ENCODE measurements at places on chromosomes 7 and 10. TPM values are rescaled to one million over a fixed set of nuclear protein-coding genes. Genes with fewer than 3 reads are reported as not detected.

The TMEM184A gene
- total RNA-seq, result not detected

The LRRC17 gene
- total RNA-seq, result 0.17 TPM

The SPRN gene
- not detected for total RNA-seq

The NEBL gene
- total RNA-seq, result not detected

The NEUROD6 gene
- total RNA-seq, result not detected

The NUDT13 gene
- 1.2 TPM for total RNA-seq

The NUTM2E gene
- total RNA-seq, result 0.20 TPM

The HOXA1 gene
- 0.46 TPM for total RNA-seq

The COX15 gene
- 40.7 TPM for total RNA-seq

The FKBP6 gene
- total RNA-seq, result not detected

The CCL24 gene
- total RNA-seq, result not detected

The PON1 gene
- total RNA-seq, result not detected

The COPS6 gene
- total RNA-seq, result 67.0 TPM

The NUDT5 gene
- 64.7 TPM for total RNA-seq

The SORCS1 gene
- not detected for total RNA-seq

The CCDC186 gene
- total RNA-seq, result 21.2 TPM

The FZD8 gene
- total RNA-seq, result 0.53 TPM

The FOXI2 gene
- not detected for total RNA-seq

The HMX3 gene
- not detected for total RNA-seq

The SPDYE16 gene
- total RNA-seq, result 0.36 TPM

The CTAGE8 gene
- total RNA-seq, result 2.1 TPM

The PCDH15 gene
- total RNA-seq, result not detected

The SLC13A1 gene
- total RNA-seq, result not detected

The VGF gene
- total RNA-seq, result 0.14 TPM

The SSMEM1 gene
- total RNA-seq, result not detected

All from activated naive CD4-positive, alpha-beta T cell treated with anti-CD3 and anti-CD28 coated beads, Interleukin-2, amount 10 ng/mL, durations not matched to agents 5 hours and 36 hours (primary cell).